ENCODE measurements at places on chromosomes 3 and 15.
A peak's percentile ranks its signal among the peaks of the same experiment; 100 is the strongest.

- no peak for DNase-seq
Measured at GRCh38 chr3:147572970-147573340, 163.8 kb downstream of the ZIC1 start.

- DNase-seq = no peak
Measured at GRCh38 chr15:85388566-85389305, 8.3 kb downstream of the AKAP13 start.

GRCh38 chr3:46859001-46859710 lies 4.1 kb downstream of the MYL3 start:
- no peak for DNase-seq

DNA sequence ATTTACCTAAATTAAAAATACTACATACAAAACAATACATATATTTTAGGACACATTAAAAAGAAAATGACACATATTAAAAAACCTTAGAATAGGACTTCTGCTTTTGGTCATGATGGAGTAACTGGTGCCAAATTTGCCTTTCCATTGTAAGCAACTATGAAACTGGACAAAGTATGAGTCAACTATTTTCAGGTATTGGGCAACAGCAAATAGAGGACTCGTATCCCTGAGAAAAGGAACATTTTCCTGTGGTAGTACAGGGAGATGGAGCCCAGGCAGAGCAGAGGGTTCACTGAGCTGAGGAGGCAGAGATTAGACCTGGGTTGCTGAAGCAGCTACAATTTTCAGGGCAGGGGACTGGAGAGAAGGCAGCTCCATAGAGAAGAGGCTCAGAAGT lies 14.7 kb downstream of the CCR1 start:
- no peak for DNase-seq

- peak; percentile 64 for DNase-seq
Measured at GRCh38 chr15:79380755-79381497, 51.2 kb upstream of the MINAR1 start.

DNA sequence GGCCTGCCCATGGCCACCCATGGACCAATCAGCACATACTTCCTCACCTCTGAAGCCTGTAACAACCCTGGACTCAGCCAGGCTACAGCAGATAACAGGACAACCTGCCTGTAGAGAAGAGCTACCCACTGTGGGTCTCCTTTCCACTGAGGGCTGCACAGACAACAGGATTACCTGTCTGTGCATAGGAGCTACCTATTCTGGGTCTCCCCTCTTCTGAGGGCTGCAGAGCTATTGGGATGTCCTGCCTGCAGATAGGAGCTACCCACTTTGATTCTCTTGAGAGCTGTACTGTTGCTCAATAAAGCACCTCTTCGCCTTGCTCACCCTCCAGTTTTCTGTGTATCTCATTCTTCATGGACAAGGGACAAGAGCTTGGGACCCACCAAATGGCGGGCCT lies 23.8 kb upstream of the CHST2 start:
- DNase-seq = no peak

DNA sequence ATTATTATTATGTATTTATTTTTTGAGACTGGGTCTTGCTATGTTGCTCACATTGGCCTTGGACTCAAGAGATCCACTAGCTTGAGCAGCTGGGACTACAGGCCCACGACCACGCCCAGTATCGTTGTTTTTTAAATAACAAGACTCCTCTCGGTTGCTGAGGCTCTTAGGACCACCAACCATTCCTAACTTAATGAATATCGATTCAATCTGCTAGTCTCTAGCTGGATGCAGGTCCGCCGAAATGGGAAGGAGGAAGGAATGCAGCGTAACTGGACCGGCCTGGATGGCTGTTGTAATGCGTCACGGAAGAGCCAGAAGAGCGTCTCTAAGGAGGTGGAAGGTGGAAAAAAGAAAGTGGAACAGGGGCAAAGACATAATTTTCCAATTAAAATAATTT lies 1.7 kb downstream of the ANXA2 start:
- no peak for DNase-seq

Measured in right lung (tissue), 10 donors.